ENCODE measurements at places on chromosomes 5 and 9.

GRCh38 chr9:136437430-136437829, 2.2 kb downstream of the INPP5E start:
- no peak for DNase-seq

DNA sequence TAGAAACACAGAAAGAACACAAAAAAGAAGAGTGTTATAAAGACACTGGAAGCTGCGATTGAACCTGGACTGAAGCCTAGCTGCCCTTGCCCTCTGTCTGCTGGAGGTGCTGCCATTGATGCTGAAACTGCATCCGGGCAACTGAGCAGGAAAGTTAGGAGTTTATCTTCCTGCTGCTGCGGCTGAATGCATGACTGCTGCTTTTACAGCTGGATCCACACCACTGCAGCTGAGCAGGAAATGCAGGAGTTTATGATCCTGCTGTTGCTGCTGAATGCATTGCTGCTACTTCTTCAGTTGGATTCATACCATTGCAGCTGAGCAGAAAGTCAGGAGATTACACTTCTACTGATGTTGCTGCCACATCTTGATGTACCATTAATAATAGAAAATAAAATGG, 21.8 kb upstream of the JAKMIP2 start:
- DNase-seq, result no peak

GRCh38 chr5:178365501-178366440, 133.2 kb upstream of the PHYKPL start:
- DNase-seq, result no peak

- DNase-seq, result no peak
These were observed 47.3 kb upstream of the SLC30A5 start for GRCh38 chr5:69046375-69046957.

GRCh38 chr5:119996128-119996527, 366.8 kb downstream of the FAM170A start:
- no peak for DNase-seq

- DNase-seq, result no peak
These were observed 677.9 kb downstream of the DTWD2 start for GRCh38 chr5:118310401-118310800.

GRCh38 chr5:58498340-58498942, 7.2 kb downstream of the GAPT start:
- DNase-seq, result no peak

DNA sequence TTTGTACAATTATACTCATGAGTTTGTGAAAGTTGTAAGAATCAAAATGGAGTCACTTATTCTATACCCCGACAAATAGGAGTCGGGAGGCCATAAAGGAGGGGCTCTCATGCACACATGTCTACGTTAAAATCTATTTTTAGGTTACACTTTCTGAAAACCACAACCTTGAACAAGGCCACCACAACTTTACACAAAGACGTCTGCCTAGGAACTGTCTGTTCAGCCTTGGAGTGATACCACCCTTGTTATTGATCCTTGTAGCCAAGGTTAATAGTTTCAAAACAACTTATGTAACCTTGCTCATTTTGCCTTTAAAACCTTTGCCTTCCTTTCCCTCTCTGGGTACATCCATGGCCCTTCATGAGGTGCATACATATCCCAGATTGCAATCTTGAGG, 4.1 kb upstream of the NDFIP1 start:
- no peak for DNase-seq

GRCh38 chr9:107737987-107738743, 248.6 kb upstream of the KLF4 start:
- DNase-seq, result no peak

DNA sequence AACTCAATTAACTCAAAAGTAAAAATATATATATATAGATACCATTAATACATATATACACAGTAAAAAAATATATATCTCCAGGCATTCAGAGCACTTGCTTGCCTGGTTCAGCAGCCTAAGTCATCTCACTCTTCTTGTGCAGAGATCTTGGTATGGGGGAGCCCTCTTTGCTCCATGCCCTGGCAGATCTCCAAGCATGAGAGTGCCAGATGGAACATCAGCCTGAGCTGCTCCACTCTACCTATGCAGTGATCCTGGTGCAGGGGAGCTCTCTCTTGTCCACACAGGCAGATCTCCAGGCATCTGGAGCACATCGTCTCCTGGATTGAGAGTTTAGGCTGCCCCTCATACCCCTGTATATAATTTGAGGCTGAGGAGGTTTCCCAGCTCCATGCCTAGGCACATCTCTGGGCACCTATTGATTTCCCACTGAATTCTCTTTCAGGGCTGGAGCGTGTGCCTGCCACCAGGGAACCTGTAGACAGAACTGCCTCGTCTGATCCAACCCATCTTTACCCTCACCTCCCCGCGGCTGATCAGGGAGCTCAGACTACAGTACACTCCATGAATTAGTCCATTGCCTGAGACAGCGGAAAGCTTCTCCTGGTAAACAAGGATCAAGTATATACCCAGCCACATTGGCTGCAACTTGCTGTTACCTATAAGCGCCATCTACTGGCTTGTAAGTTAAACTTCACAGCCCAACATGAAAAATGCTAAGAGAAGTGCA, 342.4 kb upstream of the GRIA1 start:
- no peak for DNase-seq

GRCh38 chr9:130842545-130842944, 7.5 kb downstream of the ABL1 start:
- DNase-seq, result no peak

DNA sequence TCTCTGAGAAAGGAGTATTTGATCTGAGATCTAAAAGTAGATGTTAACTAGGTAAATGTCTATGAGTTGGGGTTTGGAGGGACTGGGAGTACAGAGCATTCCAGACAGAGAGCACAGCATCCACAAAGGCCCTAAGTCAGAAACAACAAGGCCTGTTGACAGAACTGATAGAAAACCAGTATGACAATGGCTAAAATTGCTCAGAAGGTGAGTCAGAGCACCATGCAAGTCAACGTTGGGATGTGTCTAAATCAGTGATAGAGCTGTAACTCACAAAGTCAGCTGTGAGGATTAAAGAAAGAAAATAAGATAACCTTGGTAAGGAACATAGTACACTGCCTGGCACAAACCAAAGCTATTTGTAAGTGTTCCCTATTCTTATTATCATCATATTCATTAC, 124.0 kb downstream of the CETN3 start:
- no peak for DNase-seq

GRCh38 chr5:109479260-109479860, 69.6 kb upstream of the PJA2 start:
- no peak for DNase-seq

- no peak for DNase-seq
These were observed 93.1 kb upstream of the RETREG1 start for GRCh38 chr5:16709691-16710433.

- DNase-seq, result no peak
These were observed 35.1 kb upstream of the FREM1 start for GRCh38 chr9:14945351-14945750.

DNA sequence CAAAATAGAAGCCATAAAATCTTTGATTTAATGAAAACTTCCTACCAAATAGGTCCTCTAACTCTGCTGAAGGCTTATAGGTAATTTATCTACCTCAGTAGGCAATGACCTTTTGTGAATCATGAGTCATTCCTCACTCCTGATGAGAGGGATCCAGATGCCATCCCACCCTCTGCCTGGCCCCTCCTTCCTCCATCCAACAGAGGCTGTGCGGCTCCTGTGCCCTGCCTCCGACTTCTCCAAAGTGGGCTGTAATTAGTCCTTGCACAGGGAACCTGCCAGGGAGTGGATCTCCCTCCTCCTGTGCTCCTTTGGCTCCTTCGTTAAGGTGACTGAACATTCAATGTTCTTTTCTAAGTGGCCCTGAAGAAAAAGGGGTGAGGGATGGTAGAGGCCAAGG, 213.9 kb upstream of the TBCA start:
- DNase-seq, result no peak

GRCh38 chr9:8766096-8766495, 966.5 kb upstream of the DMAC1 start:
- DNase-seq, result no peak
